ENCODE measurements at places on chromosomes 1 and 21.

DNA sequence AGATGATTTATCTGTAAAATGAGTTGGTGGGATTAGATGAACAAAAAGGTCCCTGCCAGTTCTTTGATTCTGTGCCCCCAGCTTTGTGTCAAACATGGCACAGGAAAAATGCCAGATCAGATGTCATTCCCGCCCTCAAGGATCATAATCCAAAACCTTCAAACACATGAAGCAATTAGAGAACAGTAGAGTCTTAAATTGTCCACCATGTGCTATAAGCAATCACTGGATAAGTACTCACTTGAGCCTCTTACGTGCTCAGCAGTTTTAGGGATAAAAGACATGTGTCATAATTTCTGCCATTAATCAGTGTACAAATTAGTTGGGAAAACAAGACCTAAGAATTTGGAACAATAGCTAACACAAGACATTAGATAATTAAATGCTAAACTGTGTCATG is 15.4 kb upstream of the KIAA0040 start:
- no peak for DNase-seq

- DNase-seq: no peak
Observed at GRCh38 chr1:2415337-2415736, 3.0 kb upstream of the PEX10 start.

DNA sequence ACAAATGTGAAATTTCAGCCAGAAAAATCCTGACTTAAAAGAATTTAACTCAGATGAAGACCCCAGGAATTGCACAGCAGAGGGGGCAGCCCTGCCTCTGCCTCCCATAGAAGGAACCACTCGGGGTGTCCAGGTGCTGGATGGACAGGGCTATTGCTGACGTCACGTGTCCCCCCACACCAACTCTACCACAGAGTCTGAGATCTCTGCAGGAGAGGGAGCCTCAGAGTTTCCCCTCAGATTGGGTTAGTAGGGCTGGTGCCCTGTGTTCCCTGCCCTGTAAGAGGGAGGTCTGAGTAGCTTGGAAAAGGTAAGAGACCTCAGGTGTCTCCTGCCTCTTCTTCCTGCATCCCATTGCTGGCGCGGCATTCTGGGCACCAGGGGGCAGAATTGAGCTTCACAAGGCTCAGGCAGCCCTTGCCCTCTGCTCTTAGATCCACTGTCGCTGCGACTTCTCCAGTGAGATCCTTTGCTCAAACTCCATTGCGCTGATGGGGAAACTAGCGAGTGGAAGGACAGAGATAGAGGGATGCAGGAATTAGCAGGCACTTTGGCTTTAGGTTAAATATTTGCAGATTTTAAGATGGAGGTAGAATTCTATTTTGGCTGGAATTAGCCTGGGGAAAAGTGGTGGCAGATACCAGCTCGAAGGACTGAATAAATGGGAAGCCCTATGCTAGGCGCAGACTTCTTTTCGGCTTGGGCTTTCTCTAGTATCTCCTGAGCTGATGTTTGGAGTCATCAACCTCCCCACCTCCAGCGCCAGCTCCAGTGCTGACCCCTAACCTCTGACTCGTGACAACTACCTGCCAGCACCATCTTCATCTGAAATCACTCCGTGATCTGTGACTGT is 42.8 kb upstream of the DMBX1 start:
- peak; percentile 95 for DNase-seq

GRCh38 chr1:172704420-172705210 is 45.7 kb downstream of the FASLG start:
- DNase-seq: no peak

DNA sequence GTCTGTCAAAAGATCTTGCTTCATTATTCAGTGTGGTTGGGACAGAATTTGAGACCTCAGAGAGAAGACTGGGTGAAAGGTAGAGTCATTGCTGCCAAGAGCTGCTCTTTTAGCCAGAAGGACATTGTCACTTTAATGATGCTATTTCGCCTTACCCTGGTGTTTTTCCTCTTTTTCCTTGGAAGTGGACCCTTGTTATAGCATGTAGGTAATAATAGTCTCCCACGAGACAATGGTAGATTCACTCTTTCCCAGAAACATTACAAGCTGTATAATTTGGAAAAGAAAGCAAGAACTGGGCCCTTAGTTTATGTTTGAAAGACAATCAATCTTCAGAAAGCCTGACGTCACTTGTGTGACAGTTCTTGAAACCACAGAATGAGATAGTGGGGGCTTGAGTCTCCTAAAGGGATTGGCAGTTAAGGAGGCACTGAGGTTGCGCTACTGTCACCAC is 3.8 kb downstream of the SERTAD4 start:
- DNase-seq: no peak

GRCh38 chr1:85611856-85612255 is 31.3 kb downstream of the CCN1 start:
- peak; percentile 41 for DNase-seq
